ENCODE measurements at places on chromosomes 11 and 22. TPM values are rescaled to one million over a fixed set of nuclear protein-coding genes. Genes with fewer than 3 reads are reported as not detected.

DNA sequence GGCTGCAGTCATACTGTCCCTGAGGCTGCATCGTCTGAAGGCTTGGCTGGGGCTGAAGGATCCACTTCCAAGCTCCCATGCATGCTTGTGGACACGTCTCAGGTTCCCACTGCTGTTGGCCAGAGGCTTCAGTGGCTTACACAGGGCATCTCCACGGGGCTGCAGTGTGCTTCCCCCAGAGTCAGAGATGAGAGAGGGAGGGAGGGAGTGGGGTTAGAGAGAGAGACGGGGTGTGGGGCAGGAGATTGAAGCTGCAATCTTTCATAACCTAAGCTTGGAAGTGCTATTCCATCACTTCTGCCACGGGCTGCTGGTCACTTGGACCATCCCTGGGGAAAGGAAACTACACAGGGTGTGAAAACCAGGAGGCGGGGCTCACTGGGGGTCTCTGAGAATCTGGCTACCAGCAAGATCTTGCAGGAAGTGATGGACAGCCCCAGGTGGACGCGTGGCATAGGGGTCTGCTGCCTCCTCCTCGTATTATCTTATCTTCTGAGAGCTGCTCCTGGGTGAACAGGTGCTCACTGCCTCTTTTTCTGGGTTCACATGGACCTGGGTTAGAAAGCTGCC lies 63.0 kb upstream of the MYEOV start:
- H3K36me3 ChIP-seq, result no peaks in the 10 kb centered on the region
- DNase-seq, result no peak
- peaks cover 8% of the 10 kb centered on the region for H3K27me3 ChIP-seq
- H3K4me1 ChIP-seq, result no peaks in the 10 kb centered on the region

DNA sequence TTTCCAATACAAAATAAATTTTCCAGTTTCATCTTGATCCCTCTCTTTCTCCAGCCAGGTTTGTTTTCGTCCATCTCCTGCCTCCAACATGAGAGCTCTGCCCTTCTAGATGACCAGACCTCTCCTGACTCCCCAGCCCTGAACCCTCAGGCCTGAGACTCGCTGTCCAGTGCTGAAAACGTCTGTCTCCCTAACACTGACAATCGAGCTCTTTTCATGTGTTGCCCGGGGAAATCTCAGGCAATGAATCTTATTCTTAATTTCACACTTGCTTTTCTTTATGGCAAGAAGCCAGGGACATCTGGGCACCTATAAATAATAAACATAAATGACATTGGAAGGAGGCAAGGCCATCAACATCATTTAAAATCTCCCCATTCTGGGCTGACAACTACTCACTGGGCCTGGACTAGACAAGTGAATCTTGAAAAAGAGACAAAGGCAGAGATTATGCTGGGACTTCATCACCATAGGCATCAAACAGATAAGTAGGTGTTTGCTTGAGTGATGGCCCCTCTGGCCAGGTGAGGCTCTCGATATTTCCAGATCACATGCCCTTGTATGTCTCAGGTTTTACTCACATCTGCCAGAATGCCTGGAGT lies 274.5 kb upstream of the B3GAT1 start:
- H3K27ac ChIP-seq, result no peak overlapping the region
- no peaks in the 10 kb centered on the region for H3K4me1 ChIP-seq
- no peak overlapping the region for H3K4me3 ChIP-seq
- peaks cover 9% of the 10 kb centered on the region for H3K27me3 ChIP-seq
- DNase-seq, result no peak

DNA sequence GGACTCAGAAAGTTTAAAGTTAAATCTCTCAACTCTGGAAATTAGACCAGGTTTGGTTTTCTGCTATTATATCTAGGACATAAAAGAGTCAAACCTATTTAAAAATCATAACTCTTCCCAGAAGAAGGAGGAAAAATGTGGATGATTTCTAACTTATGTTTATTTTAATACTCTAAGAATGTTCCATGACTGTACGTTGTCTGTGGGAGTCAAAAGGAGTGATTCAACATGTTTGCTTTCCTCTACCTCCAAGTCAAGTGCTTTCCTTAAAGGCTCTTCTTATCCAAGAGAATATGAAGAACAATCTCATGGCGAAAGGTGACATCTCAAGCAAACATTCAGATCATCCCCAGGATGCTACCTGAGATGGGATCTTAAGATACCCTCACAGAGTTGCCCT lies 21.6 kb downstream of the OR51E1 start:
- H3K27me3 ChIP-seq, result no peaks in the 10 kb centered on the region
- no peaks in the 10 kb centered on the region for H3K36me3 ChIP-seq

The KRTAP5-11 gene
- total RNA-seq, result not detected

- H3K27ac ChIP-seq, result no peak overlapping the region
- no peaks in the 10 kb centered on the region for H3K27me3 ChIP-seq
- H3K4me3 ChIP-seq, result no peak overlapping the region
- peaks cover 5% of the 10 kb centered on the region for H3K4me1 ChIP-seq
Observed at GRCh38 chr11:7898666-7899283, 32.3 kb downstream of the OR10A6 start.

GRCh38 chr11:72460091-72460647 lies 25.8 kb upstream of the CLPB start:
- no peak overlapping the region for H3K27ac ChIP-seq
- no peak overlapping the region for H3K4me3 ChIP-seq
- H3K36me3 ChIP-seq, result no peaks in the 10 kb centered on the region

The P2RY6 gene
- not detected for total RNA-seq

DNA sequence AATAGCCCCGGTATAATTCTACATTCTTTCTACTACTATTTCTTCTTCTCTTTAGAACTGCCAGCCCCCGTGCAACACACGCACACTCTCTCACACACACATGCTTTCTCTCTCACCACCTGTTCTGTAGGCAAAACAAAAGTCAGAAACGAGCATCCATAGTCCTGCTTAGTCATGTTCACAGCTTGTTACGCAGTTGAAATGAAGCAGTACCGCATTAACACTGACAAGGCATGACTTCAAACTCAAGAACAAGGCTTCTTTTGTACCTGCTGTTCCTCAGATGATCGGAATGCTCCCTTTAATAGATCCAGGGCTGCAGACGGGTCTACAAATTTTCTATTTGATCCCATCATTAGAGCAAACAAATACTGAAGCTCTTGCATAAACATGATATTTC lies 42.2 kb downstream of the USP28 start:
- H3K4me1 ChIP-seq, result no peaks in the 10 kb centered on the region
- H3K4me3 ChIP-seq, result no peak overlapping the region
- no peak for DNase-seq

The SYT7 gene
- 6.8 TPM for total RNA-seq

- DNase-seq, result peak; percentile 64
- H3K27me3 ChIP-seq, result no peaks in the 10 kb centered on the region
- H3K4me3 ChIP-seq, result no peak overlapping the region
- H3K27ac ChIP-seq, result no peak overlapping the region
Observed at GRCh38 chr22:38518620-38519019, 12.5 kb upstream of the DDX17 start.

The CNIH2 gene
- 0.41 TPM for total RNA-seq

The SLC1A2 gene
- 0.80 TPM for total RNA-seq

The ARHGAP42 gene
- 44.5 TPM for total RNA-seq

- no peaks in the 10 kb centered on the region for H3K27me3 ChIP-seq
- no peak overlapping the region for H3K27ac ChIP-seq
- no peak overlapping the region for H3K4me3 ChIP-seq
- H3K4me1 ChIP-seq, result peaks cover 25% of the 10 kb centered on the region
- no peak for DNase-seq
Observed at GRCh38 chr22:19851291-19852176, 3.1 kb downstream of the GNB1L start.

DNA sequence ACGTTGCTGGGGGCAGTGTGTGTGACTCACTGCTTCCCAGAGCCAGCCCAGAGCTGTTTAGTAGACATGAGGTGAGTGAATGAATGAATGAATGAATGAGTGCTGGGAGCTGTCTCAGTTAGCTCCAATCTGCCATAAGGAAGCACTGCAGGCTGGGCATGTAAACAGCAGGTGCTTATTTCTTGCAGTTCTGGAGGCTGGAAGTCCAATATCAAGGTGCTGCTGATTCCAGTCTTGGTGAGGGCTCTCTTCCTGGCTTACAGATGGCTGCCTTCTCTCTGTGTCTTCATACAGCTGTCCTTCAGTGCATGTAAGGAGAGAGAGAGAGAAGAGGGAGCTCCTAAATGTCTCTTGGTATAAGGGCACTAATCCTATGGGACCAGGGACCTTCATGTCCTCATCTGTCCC lies 4.1 kb downstream of the C11orf21 start:
- no peak overlapping the region for H3K4me3 ChIP-seq
- H3K4me1 ChIP-seq, result no peaks in the 10 kb centered on the region
- no peak overlapping the region for H3K27ac ChIP-seq

The OR8A1 gene
- total RNA-seq, result not detected

DNA sequence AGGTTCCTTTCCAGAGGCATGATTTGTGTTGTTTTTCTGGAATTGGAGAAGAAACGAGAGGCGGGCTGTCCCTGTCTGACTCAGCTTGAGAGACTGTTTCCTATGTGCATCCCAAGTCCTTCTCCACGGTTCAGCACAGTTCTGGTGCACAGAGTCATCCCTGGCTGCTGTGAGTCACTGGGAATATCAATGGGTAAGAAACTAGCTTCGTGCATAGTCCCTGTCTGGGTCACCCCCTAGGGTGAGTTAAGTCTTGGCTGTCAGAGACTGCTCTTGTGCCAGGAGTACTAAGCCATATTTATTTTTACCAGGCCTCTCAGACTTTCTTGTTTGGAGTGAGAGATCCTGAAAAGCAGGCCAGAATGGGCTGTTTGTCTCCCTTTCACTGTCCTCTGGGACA lies 2.4 kb upstream of the LRP4 start:
- H3K36me3 ChIP-seq, result no peaks in the 10 kb centered on the region
- no peak overlapping the region for H3K4me3 ChIP-seq
- H3K27me3 ChIP-seq, result peaks cover 12% of the 10 kb centered on the region
- H3K4me1 ChIP-seq, result peaks cover 42% of the 10 kb centered on the region

- H3K4me1 ChIP-seq, result no peaks in the 10 kb centered on the region
- no peaks in the 10 kb centered on the region for H3K27me3 ChIP-seq
- DNase-seq, result no peak
- no peak overlapping the region for H3K4me3 ChIP-seq
- H3K27ac ChIP-seq, result no peak overlapping the region
Observed at GRCh38 chr22:36048911-36049677, 20.5 kb upstream of the RBFOX2 start.

DNA sequence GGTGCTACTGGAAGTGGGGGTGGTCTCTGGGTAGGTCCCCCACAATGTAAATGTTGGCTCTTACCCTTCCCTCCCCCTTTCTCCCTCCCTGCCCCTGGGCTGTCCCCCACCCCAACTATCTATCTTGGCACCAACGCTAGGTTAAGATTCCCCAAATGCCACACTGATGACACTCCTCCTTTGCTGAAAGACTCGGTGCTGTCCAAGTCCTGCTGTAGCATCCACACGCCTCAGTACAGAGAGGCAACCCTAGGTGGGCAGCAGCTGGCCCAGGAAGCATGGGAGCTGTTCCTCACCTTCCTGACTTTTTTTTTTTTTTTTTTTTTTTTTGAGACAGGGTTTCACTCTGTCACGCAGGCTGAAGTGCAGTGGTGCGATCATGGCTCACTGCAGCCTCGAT lies 3.4 kb upstream of the KCTD17 start:
- H3K36me3 ChIP-seq, result no peaks in the 10 kb centered on the region
- DNase-seq, result no peak
- peaks cover 44% of the 10 kb centered on the region for H3K4me1 ChIP-seq
- no peaks in the 10 kb centered on the region for H3K27me3 ChIP-seq
- no peak overlapping the region for H3K4me3 ChIP-seq

The TSSK2 gene
- not detected for total RNA-seq

The OR10A6 gene
- total RNA-seq, result not detected

The OR4D5 gene
- 0.95 TPM for total RNA-seq

- no peaks in the 10 kb centered on the region for H3K36me3 ChIP-seq
- H3K4me3 ChIP-seq, result no peak overlapping the region
- no peaks in the 10 kb centered on the region for H3K4me1 ChIP-seq
- DNase-seq, result no peak
Observed at GRCh38 chr11:126588630-126589491, 233.4 kb downstream of the ST3GAL4 start.

DNA sequence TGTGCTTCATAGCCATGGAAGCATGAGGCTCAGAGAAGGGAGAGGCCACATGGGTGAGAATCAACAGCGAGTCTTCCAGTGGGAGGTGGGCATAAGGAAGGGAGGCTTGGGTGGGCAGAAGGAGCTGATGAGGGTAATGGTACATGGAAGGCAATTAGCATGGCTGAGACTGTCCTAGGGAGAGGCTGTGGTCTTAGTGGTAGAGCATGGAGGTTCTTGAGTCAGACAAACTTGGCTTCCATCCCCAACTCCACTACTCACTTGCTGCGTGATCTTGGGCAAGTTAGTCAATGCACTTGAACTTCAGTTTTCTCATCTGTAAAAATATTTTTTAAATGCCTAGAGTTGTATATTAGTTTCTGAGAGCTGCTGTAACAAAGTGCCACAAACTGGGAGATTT lies 227.2 kb upstream of the E2F8 start:
- H3K27me3 ChIP-seq, result no peaks in the 10 kb centered on the region
- no peaks in the 10 kb centered on the region for H3K4me1 ChIP-seq
- H3K27ac ChIP-seq, result no peak overlapping the region
- DNase-seq, result no peak
- no peaks in the 10 kb centered on the region for H3K36me3 ChIP-seq

- DNase-seq, result no peak
- no peak overlapping the region for H3K27ac ChIP-seq
- no peak overlapping the region for H3K4me3 ChIP-seq
- no peaks in the 10 kb centered on the region for H3K36me3 ChIP-seq
Observed at GRCh38 chr11:46551261-46551660, 42.6 kb downstream of the AMBRA1 start.

The OSM gene
- total RNA-seq, result not detected

- H3K4me3 ChIP-seq, result no peak overlapping the region
- no peaks in the 10 kb centered on the region for H3K36me3 ChIP-seq
- peaks cover 14% of the 10 kb centered on the region for H3K4me1 ChIP-seq
- DNase-seq, result no peak
Observed at GRCh38 chr11:34823639-34824038, 92.5 kb downstream of the APIP start.

DNA sequence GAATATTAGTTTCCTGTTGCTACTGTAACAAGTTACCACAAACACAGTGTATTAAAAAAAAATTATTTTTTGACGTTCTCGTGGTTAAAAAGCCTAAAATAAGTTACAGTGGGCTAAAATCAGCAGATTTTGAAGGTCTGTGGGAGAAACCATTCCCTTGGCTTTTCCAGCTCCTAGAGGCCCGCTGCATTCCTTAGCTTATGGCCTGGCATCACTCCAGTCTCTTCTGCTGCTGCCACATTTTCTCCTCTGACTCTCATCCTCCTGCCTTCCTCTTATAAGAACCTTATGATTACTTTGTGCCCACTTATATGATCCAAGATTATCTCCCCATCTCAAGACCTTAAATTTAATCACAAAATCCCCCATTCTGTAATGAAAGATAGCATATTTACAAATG lies 392.7 kb downstream of the GUCY1A2 start:
- no peak overlapping the region for H3K27ac ChIP-seq
- DNase-seq, result no peak
- no peaks in the 10 kb centered on the region for H3K36me3 ChIP-seq
- H3K4me3 ChIP-seq, result no peak overlapping the region
- no peaks in the 10 kb centered on the region for H3K4me1 ChIP-seq
- no peaks in the 10 kb centered on the region for H3K27me3 ChIP-seq
